ENCODE measurements at places on chromosomes 3 and 15. TPM values are rescaled to one million over a fixed set of nuclear protein-coding genes. Genes with fewer than 3 reads are reported as not detected.

The TGM4 gene
- 0.14 TPM for total RNA-seq

DNA sequence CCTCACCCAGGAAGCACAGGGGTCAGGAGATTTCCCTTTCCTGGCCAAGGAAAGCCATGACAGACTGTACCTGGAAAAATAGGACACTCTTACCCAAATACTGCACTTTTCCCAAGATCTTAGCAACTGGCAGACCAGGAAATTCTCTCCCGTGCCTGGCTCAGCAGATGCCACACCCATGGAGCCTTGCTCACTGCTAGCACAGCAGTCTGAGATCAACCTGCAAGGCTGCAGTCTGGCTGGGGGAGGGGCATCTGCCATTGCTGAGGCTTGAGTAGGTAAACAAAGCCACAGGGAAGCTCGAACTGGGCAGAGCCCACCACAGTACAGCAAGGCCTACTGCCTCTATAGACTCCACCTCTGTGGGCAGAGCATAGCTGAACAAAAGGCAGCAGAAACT is 567.3 kb upstream of the LMCD1 start:
- H3K27me3 ChIP-seq = no peaks in the 10 kb centered on the region
- no peak overlapping the region for H3K27ac ChIP-seq
- H3K36me3 ChIP-seq = no peaks in the 10 kb centered on the region
- no peaks in the 10 kb centered on the region for H3K4me1 ChIP-seq

DNA sequence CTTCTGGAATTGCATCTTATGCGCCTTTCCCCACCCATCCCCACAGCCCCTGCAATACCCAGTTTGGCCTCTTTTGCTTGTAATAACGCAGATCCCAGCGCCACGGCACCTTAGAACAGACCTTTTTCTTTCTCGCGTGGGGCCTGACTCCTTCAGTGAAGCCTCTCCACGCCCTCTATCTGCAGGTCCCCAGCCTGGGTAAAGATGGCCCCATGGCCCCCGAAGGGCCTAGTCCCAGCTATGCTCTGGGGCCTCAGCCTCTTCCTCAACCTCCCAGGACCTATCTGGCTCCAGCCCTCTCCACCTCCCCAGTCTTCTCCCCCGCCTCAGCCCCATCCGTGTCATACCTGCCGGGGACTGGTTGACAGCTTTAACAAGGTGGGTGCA is 594 bp downstream of the CRELD1 start:
- peak overlapping the region; percentile 97 for H3K27ac ChIP-seq
- DNase-seq = no peak
- H3K4me1 ChIP-seq = peaks cover 28% of the 10 kb centered on the region
- H3K27me3 ChIP-seq = no peaks in the 10 kb centered on the region
- peaks cover 7% of the 10 kb centered on the region for H3K36me3 ChIP-seq

DNA sequence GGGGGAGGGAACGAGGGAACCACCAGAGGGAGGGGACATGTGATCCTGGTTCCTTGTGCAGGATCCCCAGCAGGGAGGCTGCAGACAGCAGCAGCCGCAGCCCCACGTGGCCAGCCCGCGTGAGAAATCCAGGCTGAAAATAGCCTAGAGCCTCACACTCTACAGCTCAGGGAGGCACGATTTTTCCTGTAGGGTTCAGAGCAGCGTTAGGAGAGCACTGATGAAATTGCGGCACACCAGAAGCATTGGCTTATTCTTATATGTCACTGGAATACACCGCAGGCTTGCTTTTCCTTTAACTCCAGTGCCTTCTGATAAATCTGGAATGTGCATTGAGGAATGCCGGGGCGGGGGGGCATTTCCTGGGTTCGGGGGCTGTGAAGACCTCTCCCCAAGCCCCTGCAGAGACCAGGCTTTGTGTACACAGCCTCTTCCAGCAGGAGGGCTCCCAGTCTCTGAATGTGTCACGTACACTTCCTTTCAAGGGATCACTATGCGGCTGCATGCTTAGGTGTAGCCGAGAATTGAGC is 193.0 kb downstream of the ATP10A start:
- DNase-seq = no peak
- no peaks in the 10 kb centered on the region for H3K4me1 ChIP-seq
- no peak overlapping the region for H3K4me3 ChIP-seq
- H3K27me3 ChIP-seq = peaks cover 12% of the 10 kb centered on the region
- no peak overlapping the region for H3K27ac ChIP-seq
- H3K36me3 ChIP-seq = no peaks in the 10 kb centered on the region

DNA sequence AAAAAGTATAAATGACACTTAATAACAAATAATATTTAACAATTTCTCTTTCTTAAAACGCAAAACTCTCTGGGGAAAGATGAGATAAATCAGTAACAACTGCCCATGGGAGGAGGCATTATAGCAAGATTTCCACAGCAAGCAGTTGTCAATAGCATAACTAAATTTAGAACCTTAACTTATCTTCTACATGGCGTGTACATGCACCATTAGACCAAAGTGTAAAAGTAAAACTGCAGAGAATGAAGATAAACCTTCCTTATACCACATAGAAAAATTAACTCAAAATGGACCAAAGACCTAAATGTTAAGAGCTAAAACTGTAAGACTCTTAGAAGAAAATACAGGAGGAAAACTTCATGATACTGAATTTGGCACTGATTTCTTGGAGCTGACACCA is 39.9 kb downstream of the MYO5A start:
- H3K27me3 ChIP-seq = no peaks in the 10 kb centered on the region
- H3K4me1 ChIP-seq = peaks cover 3% of the 10 kb centered on the region
- no peak overlapping the region for H3K4me3 ChIP-seq
- no peak overlapping the region for H3K27ac ChIP-seq
- no peaks in the 10 kb centered on the region for H3K36me3 ChIP-seq

The GOLGA8R gene
- 0.80 TPM for total RNA-seq

GRCh38 chr15:60999771-61000170 is 229.3 kb downstream of the RORA start:
- H3K27me3 ChIP-seq = no peaks in the 10 kb centered on the region
- H3K27ac ChIP-seq = no peak overlapping the region
- DNase-seq = no peak
- H3K4me1 ChIP-seq = peaks cover 6% of the 10 kb centered on the region

GRCh38 chr3:47362701-47363100 is 18.1 kb upstream of the PTPN23 start:
- peaks cover 4% of the 10 kb centered on the region for H3K4me1 ChIP-seq
- H3K36me3 ChIP-seq = no peaks in the 10 kb centered on the region
- H3K4me3 ChIP-seq = no peak overlapping the region
- H3K27me3 ChIP-seq = no peaks in the 10 kb centered on the region

The PARP15 gene
- total RNA-seq = 6.8 TPM

GRCh38 chr3:185760088-185760487 is 64.8 kb downstream of the IGF2BP2 start:
- no peaks in the 10 kb centered on the region for H3K36me3 ChIP-seq
- no peak overlapping the region for H3K4me3 ChIP-seq
- H3K27me3 ChIP-seq = no peaks in the 10 kb centered on the region
- H3K4me1 ChIP-seq = peaks cover 16% of the 10 kb centered on the region
- no peak for DNase-seq

- H3K27ac ChIP-seq = no peak overlapping the region
- no peak for DNase-seq
- no peaks in the 10 kb centered on the region for H3K27me3 ChIP-seq
- H3K4me3 ChIP-seq = no peak overlapping the region
- peaks cover 23% of the 10 kb centered on the region for H3K4me1 ChIP-seq
- H3K36me3 ChIP-seq = peaks cover 41% of the 10 kb centered on the region
These were observed 24.7 kb downstream of the XPC start for GRCh38 chr3:14153663-14154062.

DNA sequence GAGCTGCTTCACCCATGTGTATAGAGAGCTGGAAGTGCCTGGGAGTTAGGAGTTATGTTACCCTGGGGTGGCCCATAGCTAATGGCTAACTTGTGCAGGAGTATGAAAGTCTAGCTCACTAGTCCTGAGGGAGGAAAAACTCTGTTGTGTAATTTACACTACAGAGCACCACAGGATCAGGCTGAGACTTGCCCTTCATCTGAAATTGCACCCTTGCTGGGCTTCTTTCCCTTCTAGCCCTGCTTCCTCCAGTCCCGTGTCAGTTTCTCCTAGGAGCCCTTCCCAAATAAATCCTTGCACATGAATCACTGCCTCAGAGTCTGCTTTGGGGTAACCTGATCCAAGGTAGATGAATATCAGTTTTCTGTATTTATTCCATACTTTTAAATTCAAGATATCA is 40.0 kb downstream of the CTXND1 start:
- no peak overlapping the region for H3K4me3 ChIP-seq
- no peaks in the 10 kb centered on the region for H3K4me1 ChIP-seq
- no peaks in the 10 kb centered on the region for H3K27me3 ChIP-seq
- H3K36me3 ChIP-seq = no peaks in the 10 kb centered on the region
- H3K27ac ChIP-seq = no peak overlapping the region
- DNase-seq = no peak

The ECE2 gene
- total RNA-seq = not detected

The C3orf20 gene
- total RNA-seq = not detected

DNA sequence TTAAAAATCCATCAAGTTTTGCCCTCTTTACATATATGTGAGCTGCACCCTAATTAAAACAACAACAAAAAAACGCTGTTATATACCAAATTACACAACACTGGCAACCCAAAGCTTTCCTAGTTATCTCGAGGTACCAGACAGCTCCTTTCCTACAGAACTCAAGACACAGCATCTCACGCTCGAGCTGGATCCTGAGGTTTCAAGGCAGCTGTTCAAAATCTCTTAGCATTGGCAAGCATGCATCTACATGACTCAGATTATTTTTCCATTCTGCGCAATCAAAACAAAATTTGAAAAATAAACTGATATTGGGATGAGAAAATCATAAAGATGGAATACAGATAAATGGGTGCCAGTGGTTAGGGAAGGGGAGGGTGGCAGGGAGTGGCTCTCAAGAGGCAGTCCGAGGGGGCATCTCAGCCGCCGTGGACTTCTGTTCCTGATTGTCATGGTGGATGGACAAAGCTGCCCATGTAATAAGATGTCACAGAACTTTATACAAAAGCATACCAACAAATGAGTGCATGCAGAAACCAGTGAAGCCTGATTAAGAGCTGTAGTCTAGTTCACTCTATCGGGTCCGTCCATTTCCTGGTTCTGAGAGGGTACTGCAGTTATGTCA is 91.5 kb downstream of the ADAMTS17 start:
- H3K27me3 ChIP-seq = no peaks in the 10 kb centered on the region
- no peak overlapping the region for H3K27ac ChIP-seq
- no peak for DNase-seq
- H3K36me3 ChIP-seq = peaks cover 10% of the 10 kb centered on the region
- H3K4me3 ChIP-seq = no peak overlapping the region

- no peak for DNase-seq
- H3K27me3 ChIP-seq = peaks cover 8% of the 10 kb centered on the region
- no peak overlapping the region for H3K4me3 ChIP-seq
These were observed 80.3 kb downstream of the CPN2 start for GRCh38 chr3:194270627-194271459.

DNA sequence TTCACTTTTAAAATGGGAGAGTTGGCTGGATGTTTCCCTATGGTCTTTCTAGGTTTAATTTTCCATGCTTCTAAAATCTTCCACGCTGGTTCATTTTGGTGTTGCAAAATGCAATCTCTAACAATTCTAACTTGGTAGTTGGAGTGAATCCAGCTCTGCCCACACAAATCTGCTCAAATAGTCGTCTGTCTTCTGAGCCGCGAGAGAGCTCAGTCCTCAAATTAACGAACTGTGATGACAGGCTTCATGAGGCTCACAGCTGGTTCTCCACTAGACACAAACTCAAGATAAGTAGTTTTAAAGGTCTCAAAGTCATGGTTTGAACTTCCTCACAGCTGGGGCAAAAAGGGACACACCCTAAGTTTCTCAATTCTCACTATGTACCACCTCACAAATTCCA is 178.6 kb upstream of the LYSMD4 start:
- no peak overlapping the region for H3K4me3 ChIP-seq
- H3K27ac ChIP-seq = no peak overlapping the region
- H3K27me3 ChIP-seq = no peaks in the 10 kb centered on the region
- DNase-seq = no peak
- H3K36me3 ChIP-seq = no peaks in the 10 kb centered on the region

The CKMT1A gene
- 0.14 TPM for total RNA-seq

- no peaks in the 10 kb centered on the region for H3K27me3 ChIP-seq
- H3K4me1 ChIP-seq = no peaks in the 10 kb centered on the region
- no peak overlapping the region for H3K27ac ChIP-seq
- H3K4me3 ChIP-seq = no peak overlapping the region
These were observed 561.9 kb upstream of the TGFBR2 start for GRCh38 chr3:30044515-30044914.
